Activated CD8-positive, alpha-beta memory T cell treated with anti-CD3 and anti-CD28 coated beads, Interleukin-2, amount 50 U/mL, for 4 hours (primary cell): ENCODE measurements at places on chromosomes 2 and 18.

DNA sequence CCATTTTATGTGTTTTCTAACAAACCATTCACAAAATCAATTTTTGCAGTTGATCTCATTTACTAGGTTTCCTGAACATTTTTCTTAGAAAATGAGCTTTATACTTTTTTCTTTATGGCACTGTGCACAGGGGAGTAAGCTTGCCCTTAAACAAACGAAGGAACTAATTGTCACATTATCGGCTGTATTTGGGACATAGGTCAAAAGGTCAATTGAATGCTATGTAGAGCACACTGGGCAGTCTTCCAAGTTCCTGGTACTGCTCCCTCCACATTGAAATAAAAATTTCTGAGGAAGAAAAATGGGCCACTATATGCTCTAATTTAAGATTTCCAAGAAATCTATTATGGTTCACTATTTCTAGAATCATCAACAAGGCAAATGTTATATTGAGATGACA is 93.6 kb upstream of the TMEFF2 start:
- no peak for DNase-seq

- DNase-seq: no peak
These were observed 193.0 kb upstream of the THSD7B start for GRCh38 chr2:136572335-136572734.

DNA sequence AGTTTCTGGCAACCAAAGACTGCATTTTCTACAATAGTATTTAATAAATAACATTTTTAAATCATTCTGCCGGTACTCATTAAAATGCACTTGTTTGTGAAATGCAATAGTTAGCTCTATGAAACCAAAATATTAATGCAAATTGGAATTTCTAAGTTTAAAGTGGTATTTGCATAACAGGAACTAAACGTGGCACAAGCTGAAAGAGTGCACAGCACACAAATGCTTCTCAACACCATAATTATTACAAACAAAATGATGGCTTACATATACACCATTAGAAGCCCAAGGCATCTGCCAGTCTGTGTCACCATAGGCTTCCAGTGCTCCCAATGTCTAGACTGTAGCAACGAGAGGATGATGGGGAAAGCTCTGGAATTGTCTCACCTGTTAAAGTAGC is 280.5 kb downstream of the TCF4 start:
- no peak for DNase-seq

- DNase-seq: no peak
These were observed 324.9 kb downstream of the LPIN1 start for GRCh38 chr2:12071318-12071717.

GRCh38 chr18:57441071-57441794 is 6.1 kb downstream of the ONECUT2 start:
- DNase-seq: no peak

DNA sequence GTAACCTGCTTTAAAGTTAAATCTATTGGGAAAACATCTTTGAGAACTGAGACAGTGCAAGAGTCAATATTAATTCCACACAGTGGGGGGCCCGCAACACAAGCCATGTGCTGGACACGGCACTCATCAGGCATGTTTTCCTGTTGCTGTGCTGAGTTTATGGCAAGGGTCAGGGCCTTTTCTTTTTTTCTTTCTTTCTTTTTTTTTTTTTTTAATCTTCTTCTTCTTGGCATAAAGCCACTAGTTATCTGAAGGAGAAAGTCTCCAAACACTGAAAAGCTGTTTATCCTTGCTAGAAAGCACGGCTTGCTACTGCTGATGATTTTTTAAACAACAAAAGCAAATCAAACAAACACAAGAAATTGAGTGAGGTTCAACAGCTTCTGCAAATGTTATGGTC is 252.1 kb downstream of the ZNF521 start:
- no peak for DNase-seq

- DNase-seq: no peak
These were observed 142.1 kb upstream of the LYPD6 start for GRCh38 chr2:149188291-149188690.

- DNase-seq: no peak
These were observed 188.1 kb downstream of the ZEB2 start for GRCh38 chr2:144331674-144332355.

DNA sequence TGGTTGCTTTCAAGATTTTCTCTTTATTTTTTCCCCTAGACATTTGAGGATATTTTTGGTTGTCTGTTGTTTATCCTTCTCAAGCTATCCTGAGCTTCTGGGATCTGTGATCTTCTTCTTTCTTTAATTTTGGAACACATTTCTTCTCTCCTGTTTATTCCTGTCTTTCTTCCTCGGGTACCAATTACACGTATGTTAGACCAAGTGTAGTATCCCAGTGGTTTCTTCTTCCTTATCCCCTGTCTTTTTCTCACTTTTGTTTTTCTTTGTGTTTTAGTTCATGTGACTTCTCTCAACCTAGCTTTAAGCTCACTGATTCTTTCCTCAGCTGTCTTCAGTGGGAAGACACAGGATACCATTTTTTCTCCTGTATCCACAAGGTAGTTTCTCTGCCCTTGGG is 120.0 kb downstream of the GALR1 start:
- no peak for DNase-seq

DNA sequence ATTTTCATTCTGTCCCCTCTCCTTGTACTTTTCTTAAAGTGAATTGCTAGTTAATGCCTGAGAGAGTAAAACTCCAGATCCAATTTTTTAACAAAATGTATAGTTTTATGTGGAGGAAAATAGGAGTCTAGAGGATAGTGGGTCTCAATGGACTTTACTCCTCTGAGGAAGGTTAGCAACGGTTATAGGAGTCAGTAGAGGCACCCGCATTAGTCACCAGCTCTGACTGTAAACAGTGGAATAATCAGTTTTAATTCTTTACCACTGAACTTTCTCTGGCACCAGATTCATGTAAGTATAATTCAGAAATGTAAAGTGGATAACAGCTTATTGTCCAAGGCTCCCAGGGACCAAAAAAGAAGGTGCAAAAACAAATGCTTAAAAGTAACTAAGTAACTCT is 38.7 kb upstream of the HNMT start:
- DNase-seq: no peak

DNA sequence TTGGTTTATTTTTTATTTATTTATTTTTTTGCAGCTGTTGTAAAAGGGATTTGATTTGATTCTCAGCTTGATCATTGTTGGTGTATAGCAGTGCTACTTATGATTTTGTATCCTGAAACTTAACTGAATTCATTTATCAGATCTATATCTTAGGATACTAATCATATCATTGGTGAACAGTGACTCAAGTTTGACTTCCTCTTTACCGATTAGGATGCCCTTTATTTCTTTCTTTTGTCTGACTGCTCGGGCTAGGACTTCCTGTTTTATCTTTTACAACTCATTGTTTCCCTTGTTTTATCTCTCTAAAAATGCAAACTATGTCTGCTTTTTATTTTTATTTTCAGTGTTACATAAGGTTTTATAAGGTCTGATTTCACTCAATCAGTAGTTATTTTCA is 23.6 kb downstream of the SP100 start:
- no peak for DNase-seq
